ENCODE measurements at places on chromosomes 1 and 21.

DNA sequence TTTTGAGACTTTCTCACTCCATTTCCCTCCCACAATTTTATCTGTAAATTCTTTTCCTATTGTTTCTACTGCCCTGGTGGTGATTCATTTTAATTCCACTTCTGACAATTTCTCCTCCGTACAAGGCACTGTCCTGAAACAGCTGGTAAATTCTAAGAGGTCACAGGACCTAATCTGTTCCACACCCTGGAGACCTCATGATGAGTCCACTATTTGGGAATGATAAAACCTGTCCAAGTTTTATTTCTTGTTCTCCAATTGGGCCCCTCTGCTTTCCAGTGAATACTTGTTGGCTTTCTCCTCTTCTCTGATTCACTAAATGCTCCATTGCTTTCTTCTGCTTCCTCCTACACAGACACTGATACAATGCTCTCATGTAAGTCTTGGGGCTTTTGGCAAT, 343.1 kb upstream of the DUSP10 start:
- no peak for DNase-seq

- DNase-seq: no peak
These were observed 56.5 kb upstream of the BCAR3 start for GRCh38 chr1:93738075-93738622.

GRCh38 chr21:32807717-32808380, 36.3 kb upstream of the PAXBP1 start:
- DNase-seq: peak; percentile 71

DNA sequence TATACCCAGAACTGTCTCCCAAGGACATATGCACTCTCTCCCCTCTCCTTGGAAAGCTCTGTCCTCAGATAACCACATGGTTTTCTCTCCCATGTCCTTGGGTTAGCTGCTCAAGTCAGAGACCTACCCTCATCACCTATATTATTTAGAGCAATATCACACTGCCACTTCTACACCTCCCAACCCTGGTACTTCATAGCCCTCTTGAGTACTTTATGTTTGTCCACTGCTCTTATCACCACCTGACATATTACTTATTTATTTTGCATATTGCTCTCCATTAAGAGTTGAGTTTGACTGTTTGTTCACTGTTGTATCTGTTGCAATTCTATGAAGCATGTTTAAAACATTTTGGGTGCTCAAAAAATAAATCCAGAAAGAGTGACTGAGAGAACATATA, 126.3 kb upstream of the ATP1B1 start:
- no peak for DNase-seq

GRCh38 chr1:117611121-117611601, 5.3 kb downstream of the TENT5C start:
- DNase-seq: no peak

GRCh38 chr1:245348626-245349025, 193.8 kb downstream of the KIF26B start:
- no peak for DNase-seq

DNA sequence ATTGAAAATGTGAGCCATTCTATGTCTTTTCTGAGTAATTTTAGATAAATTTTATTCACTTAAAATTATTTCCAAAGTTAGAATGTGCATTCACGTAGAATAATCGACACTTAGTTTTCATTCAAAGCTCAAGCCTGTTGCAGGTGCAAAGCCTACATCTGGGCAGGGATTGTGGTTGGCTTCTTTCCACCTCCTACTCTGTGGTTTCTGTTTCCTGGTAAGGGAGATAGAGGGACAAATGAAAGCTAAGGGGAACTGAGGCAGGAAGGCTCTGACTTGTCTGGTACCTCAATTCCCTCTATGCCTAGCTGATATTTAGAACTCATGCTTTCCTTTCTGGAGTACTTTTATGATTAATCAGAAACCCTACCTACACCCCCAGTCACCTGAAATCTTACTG, 251.2 kb upstream of the DPYD start:
- DNase-seq: no peak

DNA sequence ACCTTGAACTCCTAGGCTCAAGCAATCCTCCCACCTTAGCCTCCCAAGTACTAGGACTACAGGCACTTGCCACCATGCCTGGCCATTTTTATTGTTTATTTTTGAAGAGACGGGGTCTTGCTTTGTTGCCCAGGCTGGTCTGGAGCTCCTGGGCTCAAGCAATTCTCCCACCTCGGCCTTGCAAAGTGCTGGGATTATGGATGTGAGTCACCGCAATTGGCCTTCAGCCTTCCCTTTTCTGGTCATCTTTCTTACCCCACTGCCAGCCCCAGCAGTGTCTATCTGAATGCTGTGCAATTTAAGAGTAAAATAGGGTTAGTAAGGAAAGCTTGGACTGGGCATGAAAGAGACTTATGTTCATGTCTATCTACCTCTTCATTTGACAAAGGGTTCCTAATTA, 6.1 kb upstream of the KLF17 start:
- DNase-seq: no peak

DNA sequence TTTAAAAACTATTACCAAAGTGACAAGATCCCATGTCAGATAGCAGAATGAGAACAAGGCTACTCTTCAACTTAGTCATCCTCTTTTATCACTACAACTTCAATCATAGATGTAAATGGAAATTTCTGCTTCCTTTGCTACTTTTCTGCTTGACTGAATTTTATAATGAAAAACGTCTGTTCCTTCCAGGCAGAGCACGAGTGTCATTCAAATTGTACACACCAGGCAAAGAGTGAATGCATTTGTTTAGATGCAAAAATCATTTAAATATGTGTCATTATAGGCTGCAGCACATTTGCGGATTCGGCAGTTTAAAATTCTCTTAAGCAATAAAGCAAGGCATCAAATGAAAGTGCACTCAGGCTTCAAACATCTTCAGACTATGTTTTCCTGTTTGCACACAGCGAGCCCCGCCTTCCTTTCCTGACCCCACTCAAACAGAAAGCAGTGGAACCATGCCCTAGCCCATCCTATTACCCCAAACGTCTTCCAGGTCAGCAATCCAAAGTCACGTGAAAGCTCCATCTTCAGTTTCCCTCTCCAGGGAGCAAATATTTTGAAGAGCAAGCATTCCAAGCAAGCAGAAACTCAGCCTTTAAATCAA, 99.6 kb downstream of the APP start:
- DNase-seq: peak; percentile 60

- DNase-seq: no peak
These were observed 137.2 kb downstream of the IGSF21 start for GRCh38 chr1:18244762-18245161.

DNA sequence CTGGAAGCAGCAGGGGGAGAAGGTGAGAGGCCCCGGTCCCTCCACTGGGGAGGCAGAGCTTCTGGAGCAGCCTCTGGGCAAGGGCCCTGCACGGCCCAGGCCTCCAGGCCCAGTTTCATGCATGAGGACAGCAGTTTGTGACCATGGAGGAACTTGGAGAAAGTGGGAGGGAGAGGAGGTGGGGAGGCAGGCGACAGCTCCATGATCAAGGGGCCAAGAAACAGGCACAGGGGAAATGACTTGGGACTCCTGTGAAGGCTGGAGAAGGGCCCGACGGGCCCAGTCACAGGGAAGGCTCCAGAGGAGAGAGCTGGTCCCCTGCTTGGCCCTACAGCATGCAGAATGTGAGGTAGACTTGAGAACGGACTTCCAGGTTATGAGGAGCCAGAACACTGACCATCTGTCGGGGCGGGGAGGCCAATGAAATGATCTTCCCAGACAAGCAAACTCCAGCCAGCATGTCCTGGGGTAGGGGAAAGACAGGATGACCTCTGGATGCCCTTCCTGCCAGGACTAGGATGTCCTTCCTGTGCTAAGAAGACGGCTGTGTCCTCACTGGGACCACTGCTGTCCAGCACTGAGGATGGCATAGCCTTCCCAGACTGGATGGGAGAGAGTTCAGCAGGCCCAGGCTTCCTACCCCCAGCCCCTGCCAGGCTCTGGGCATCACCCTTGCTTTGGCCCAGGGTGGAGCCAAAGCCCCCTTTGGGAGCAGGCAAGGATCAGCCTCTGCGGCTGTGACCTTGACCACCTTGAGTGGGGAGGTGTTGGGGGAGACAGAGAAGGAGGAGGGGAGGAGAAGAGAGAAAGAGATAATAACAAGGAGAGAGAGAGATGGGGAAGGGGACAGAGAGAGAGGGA, 548.2 kb downstream of the PTPRU start:
- no peak for DNase-seq

- DNase-seq: no peak
These were observed 195.9 kb downstream of the TOMM20 start for GRCh38 chr1:234932511-234933430.

GRCh38 chr1:21381354-21381753, 58.6 kb upstream of the NBPF3 start:
- DNase-seq: no peak

- no peak for DNase-seq
These were observed 82.7 kb downstream of the NOS1AP start for GRCh38 chr1:162151900-162152829.

GRCh38 chr1:189899686-189900425, 577.8 kb downstream of the BRINP3 start:
- peak; percentile 47 for DNase-seq

Measured in NCI-H446 treated with DMSO at 0.1 percent for 48 hours (cell line).